ENCODE measurements at places on chromosomes 12 and 14. TPM values are rescaled to one million over a fixed set of nuclear protein-coding genes. Genes with fewer than 3 reads are reported as not detected.
A peak's percentile ranks its signal among the peaks of the same experiment; 100 is the strongest.

Gene CLEC6A
- total RNA-seq: 0.20 TPM

Gene TOMM20L
- total RNA-seq: not detected

- DNase-seq: no peak
Measured at GRCh38 chr14:69694730-69695281, 72.1 kb upstream of the SRSF5 start.

DNA sequence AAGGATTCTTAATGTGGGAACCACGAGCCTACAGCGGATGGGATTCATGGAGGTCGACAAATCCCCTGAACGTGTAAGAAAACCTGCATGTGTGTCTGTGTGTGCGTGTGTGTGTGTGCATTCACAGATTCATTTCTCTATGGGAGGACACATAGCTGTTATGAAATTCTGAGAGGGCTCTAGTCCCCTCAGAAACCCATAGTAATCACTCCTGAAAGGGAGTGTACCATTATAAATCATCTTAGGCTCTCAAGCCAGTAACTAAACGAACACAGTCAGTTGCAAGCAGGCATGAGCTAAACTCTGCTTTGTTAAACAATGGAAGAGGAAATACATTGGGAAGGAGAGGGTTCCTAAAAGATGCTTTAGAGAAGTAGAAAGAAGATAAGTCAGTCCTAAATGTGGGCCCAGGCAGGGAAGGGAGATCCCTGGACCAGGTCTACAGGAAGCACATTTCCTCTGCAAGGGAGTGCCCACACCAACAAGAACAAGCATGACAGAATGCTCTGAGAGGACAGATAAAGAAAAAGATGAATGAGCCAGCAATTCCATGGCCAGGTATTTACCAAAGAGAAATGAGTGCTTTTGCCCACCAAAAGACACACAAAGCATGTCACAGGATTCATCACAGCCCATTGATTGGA lies 91.3 kb downstream of the ITPR2 start:
- DNase-seq: no peak

DNA sequence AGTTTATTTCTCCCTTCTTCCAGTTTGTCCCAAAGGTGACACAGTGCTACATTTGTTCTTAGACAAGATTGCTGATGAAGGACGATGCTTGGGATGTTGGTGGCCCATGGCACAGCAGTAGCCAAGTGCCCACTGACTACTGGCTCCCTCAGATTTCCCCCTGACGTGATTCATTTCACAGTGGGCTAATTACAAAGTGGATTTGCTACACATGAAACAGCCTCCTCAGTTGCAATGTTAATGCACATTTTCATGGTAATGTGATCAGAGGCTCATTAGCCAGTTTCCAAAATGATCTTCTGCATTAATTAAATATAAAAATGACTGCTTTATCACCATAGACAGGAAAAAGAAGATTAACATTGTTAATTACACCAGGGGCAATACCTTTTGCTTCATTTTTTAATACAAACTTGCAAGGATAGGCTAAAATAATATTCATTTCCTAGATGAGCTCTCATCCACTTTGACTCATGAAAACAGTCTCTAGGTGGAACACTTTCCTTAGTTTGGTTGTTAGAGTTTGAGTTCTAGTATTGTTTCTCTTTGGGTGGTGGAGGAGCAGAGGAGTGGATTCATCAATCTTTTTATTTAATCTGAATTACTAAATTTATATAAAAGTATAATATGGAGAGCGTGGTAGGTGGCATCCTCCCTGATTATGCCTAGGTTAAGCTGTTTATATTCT lies 250.9 kb downstream of the PDZRN4 start:
- DNase-seq: no peak

GRCh38 chr12:59030415-59030814 lies 110.1 kb upstream of the LRIG3 start:
- peak; percentile 13 for DNase-seq

Gene ZC3H10
- 3.7 TPM for total RNA-seq

- DNase-seq: no peak
Measured at GRCh38 chr14:89260898-89261297, 156.1 kb downstream of the FOXN3 start.

- DNase-seq: peak; percentile 57
Measured at GRCh38 chr14:69625299-69626131, 14.1 kb downstream of the SUSD6 start.

DNA sequence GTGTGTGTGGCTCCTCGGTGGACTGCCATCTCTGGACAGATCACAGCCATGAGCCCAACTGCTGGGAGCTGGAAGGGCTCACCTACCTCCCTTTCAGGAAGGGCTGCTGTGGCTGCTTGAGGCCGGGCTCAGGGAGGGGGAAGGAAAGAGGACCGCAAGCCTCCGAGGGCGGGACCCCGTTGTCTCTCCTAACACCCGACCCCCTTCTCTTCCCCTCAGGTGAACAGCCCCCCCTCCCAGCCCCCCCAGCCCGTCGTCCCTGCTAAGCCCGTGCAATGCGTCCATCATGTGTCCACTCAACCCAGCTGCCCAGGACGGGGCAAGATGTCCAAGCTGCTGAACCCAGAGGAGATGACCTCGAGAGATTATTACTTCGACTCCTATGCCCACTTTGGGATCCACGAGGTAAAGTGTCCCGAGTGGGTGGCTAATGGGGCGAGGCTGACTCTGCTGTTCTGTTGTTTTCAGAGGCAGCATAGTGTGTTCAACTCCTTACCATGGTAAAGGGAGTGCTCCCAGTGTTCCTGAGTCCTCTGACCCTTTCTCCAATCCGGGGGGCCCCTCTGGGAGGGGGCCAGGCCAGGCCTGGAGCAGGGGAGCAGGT lies 49.5 kb downstream of the PRMT8 start:
- DNase-seq: no peak

GRCh38 chr14:68632054-68632895 lies 160.6 kb downstream of the ZFP36L1 start:
- DNase-seq: no peak

DNA sequence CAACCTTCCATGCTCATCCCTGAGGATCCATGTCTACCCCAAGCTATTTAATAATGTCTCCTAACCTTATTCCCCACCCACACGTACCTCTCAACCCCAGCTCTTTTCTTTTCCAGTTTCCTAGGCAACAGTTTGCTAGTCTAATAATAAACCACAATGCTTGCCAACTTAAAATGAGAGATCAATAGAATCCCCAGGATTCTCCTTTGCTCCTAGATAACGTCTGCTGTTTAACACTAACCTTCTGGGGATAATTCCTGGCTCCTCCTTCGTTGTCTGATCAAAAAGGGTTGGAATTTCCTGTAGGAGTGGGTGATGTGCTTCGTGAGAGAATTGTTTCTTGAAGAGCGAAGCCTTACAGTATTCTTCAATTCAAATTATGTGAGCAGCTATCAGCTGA lies 42.2 kb upstream of the DBX2 start:
- no peak for DNase-seq

- no peak for DNase-seq
Measured at GRCh38 chr12:113910751-113911272, 55.3 kb downstream of the RBM19 start.

Gene CELA1
- not detected for total RNA-seq

Gene BRI3BP
- 14.1 TPM for total RNA-seq

- no peak for DNase-seq
Measured at GRCh38 chr14:93163564-93163963, 21.1 kb downstream of the MOAP1 start.

Gene ESRRB
- not detected for total RNA-seq

GRCh38 chr12:685388-685787 lies 22.1 kb upstream of the NINJ2 start:
- DNase-seq: peak; percentile 88

Gene TBC1D30
- total RNA-seq: 1.1 TPM

DNA sequence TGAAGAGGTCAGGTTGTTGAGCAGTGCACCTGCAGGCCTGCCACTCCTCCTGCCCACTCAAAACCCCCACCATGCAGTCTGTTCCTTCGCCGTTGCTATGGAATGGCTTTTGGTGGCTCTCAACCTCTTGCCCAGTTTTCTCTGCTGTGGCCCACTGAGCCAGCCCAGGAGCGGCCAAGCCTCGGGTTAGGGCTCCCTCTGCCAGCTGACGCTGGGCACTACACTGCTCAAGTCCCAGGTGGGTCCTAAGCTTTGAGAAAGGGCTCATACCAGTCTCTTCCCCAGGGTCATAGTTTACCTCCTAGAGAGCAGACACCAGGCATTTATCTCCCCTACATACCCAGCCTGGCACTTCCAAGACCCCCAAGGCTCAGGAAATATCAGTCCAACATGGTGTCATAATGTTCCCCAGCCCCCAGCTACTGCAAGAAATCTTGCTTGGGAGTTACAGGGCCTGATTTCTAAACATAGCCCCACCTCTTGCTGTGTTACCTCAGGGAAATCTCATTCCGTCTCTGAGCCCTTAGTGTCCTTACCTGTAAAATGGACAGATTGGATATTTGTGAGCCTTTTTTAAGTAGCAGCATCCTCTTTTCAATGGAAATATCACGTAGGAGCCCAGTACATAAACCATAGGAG lies 59.4 kb downstream of the TSPAN11 start:
- DNase-seq: peak; percentile 28

DNA sequence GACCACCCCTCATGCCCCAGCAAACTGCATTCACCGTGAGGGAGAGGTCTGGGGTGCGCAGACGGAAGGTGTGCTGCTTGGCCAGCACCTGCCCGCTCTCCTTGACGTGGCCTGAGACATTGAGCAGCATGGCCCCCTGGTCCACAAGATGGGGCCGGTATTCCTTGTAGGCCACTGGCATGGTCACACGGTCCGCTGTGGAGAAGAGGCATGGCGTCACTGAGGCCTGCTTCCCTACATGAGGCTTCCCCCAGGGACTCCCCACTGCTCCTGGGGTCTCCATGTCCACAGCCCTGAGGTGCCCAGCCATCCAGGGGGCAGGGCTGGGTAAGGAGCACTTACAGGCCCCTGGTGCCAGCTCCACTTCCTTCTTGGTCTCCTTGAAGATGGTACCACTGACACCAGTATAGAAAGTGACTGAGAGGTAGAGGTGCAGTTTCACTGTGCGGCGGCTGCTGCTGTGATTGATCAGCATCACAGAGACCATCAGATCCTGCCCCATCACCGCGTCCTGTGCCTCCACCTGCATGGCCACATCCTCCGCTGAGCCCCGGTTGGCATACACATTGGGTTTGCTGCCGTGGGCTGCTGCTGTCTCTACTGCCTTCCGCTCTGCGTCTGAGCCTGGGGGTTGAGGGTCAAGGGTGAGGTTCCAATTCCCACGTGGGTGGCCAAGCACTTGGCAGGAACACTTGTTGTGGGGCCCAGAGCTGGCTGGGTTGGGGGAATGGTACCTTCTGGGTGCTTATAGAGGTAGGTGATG lies 8.2 kb downstream of the TGM1 start:
- no peak for DNase-seq

- no peak for DNase-seq
Measured at GRCh38 chr12:8951744-8952143, 2.3 kb upstream of the M6PR start.

Gene GDF3
- total RNA-seq: not detected

- DNase-seq: peak; percentile 61
Measured at GRCh38 chr14:49550286-49551184, 35.6 kb downstream of the RPS29 start.

Data from renal cortical epithelial cell (primary cell).